Uterus (tissue), 4 donors: ENCODE measurements at places on chromosomes 2 and 18. TPM values are rescaled to one million over a fixed set of nuclear protein-coding genes. Genes with fewer than 3 reads are reported as not detected.

Gene TANK
- 73.1 TPM for total RNA-seq

Gene KIF1A
- total RNA-seq, result not detected

Gene DOK6
- total RNA-seq, result 1.2 TPM

Gene SP100
- total RNA-seq, result 135 TPM

Gene ITGB6
- 0.59 TPM for total RNA-seq

Gene TUBA3D
- 30.3 TPM for total RNA-seq

Gene ATAD2B
- total RNA-seq, result 46.9 TPM

Gene DNAH7
- total RNA-seq, result 0.26 TPM

Gene TGFA
- 3.7 TPM for total RNA-seq

Gene GYPC
- total RNA-seq, result 75.0 TPM

Gene ICOS
- total RNA-seq, result 0.14 TPM

Gene THSD7B
- total RNA-seq, result not detected

Gene DSG1
- not detected for total RNA-seq

Gene ST6GAL2
- total RNA-seq, result 2.6 TPM

Gene NPHP1
- total RNA-seq, result 24.7 TPM

Gene PARD6G
- total RNA-seq, result 12.5 TPM

Gene ANO7
- 0.21 TPM for total RNA-seq

Gene ACYP2
- total RNA-seq, result 10.3 TPM

Gene NAT8
- 0.62 TPM for total RNA-seq

Gene TFPI
- 135 TPM for total RNA-seq

Gene MTCL1
- 25.9 TPM for total RNA-seq

Gene TFCP2L1
- 3.9 TPM for total RNA-seq

Gene NEU4
- total RNA-seq, result not detected

Gene LAPTM4A
- 386 TPM for total RNA-seq

Gene LRATD1
- total RNA-seq, result 14.1 TPM

Gene SPC25
- total RNA-seq, result not detected

Gene SLC38A11
- total RNA-seq, result 2.2 TPM

Gene POTEI
- total RNA-seq, result not detected

Gene AMER3
- 0.21 TPM for total RNA-seq

Gene MC2R
- total RNA-seq, result not detected

Gene AQP12B
- not detected for total RNA-seq

Gene TMEM17
- not detected for total RNA-seq

Gene INHA
- not detected for total RNA-seq

Gene FOXD4L1
- total RNA-seq, result not detected

Gene LIMS2
- 50.9 TPM for total RNA-seq

Gene DNER
- 3.6 TPM for total RNA-seq

Gene RTP5
- total RNA-seq, result not detected

Gene C18orf63
- not detected for total RNA-seq

Gene HOXD3
- total RNA-seq, result 25.1 TPM

Gene SH2D6
- not detected for total RNA-seq

Gene LOXHD1
- total RNA-seq, result not detected

Gene LCT
- 0.07 TPM for total RNA-seq

Gene ABCG8
- total RNA-seq, result not detected

Gene ZNF142
- total RNA-seq, result 19.2 TPM

Gene KLHL29
- total RNA-seq, result 8.7 TPM

Gene UGT1A7
- total RNA-seq, result not detected

Gene DLX1
- 0.14 TPM for total RNA-seq

Gene TUBA3E
- total RNA-seq, result not detected

Gene STK39
- total RNA-seq, result 5.6 TPM

Gene DNAH6
- 8.4 TPM for total RNA-seq

Gene CD207
- total RNA-seq, result 2.5 TPM

Gene GNAL
- 16.1 TPM for total RNA-seq

Gene LBX2
- 2.9 TPM for total RNA-seq

Gene PHLPP1
- 12.3 TPM for total RNA-seq

Gene ELMOD3
- 18.6 TPM for total RNA-seq

Gene PLGLB1
- total RNA-seq, result not detected
